ENCODE measurements at places on chromosomes 2 and 18.
A peak's percentile ranks its signal among the peaks of the same experiment; 100 is the strongest.

- DNase-seq: no peak
These were observed 603.6 kb downstream of the FBXO15 start for GRCh38 chr18:73544032-73544431.

GRCh38 chr2:28342081-28342967 lies 50.3 kb upstream of the FOSL2 start:
- DNase-seq: no peak

DNA sequence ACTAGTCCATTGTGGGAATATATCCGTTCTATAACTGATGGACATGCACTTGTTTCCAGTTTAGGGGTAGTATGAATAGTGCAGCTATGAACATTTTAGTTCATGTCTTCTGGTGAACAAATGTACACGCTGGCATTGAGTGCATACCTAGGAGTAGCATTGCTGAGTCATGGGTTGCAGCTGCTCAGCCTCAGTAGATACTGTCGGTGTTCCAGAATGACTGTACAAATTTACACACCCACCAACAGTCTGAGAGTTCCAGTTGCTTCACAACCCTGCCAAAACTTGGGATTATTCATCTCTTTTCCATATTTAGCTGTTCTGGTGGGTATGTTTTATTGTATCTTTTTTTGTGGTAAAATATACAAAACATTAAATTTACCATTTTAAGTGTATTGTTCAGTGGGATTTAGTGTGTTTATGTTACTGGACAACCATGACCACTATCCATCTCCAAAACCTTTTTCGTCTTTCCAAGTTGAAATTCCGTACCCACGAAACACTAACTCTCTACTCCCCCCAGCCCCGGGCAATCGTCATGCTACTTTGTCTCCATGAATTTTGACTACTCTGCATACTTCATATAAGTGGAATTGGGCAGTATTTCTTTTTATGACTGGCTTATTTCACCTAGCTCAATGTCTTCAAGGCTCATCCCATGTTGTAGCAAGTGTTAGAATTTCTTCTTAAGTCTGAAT lies 281.0 kb downstream of the PRKCE start:
- DNase-seq: no peak

- DNase-seq: no peak
These were observed 15.8 kb downstream of the PTPN18 start for GRCh38 chr2:130371723-130372054.

GRCh38 chr18:26097563-26097962 lies 7.2 kb upstream of the SS18 start:
- no peak for DNase-seq

DNA sequence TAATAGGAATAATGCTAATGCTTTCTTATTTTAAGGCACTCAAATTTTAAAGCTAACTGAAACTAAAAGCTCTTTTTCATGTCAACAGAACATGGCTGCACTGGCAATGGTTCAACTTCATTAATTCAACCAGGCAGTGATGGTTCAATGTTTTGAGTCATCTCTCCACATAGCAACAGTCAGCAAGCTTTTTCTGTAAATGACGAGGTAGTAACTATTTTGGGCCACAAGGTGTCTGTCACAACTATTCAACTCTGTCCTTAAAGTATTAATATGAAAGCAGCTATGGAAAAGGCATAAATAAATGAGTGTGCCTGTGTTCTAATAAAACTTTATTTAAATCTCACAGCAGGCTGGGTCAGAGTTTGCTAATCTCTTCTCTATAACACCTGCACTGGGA lies 1425.6 kb upstream of the PIK3C3 start:
- no peak for DNase-seq

GRCh38 chr2:128638341-128639119 lies 319.9 kb upstream of the HS6ST1 start:
- no peak for DNase-seq

GRCh38 chr2:3982160-3982559 lies 278.8 kb downstream of the DCDC2C start:
- DNase-seq: no peak

GRCh38 chr2:163800951-163801381 lies 65.2 kb upstream of the FIGN start:
- no peak for DNase-seq

GRCh38 chr2:20638646-20639430 lies 12.1 kb downstream of the HS1BP3 start:
- no peak for DNase-seq

GRCh38 chr2:212076456-212076855 lies 462.1 kb downstream of the ERBB4 start:
- DNase-seq: no peak

DNA sequence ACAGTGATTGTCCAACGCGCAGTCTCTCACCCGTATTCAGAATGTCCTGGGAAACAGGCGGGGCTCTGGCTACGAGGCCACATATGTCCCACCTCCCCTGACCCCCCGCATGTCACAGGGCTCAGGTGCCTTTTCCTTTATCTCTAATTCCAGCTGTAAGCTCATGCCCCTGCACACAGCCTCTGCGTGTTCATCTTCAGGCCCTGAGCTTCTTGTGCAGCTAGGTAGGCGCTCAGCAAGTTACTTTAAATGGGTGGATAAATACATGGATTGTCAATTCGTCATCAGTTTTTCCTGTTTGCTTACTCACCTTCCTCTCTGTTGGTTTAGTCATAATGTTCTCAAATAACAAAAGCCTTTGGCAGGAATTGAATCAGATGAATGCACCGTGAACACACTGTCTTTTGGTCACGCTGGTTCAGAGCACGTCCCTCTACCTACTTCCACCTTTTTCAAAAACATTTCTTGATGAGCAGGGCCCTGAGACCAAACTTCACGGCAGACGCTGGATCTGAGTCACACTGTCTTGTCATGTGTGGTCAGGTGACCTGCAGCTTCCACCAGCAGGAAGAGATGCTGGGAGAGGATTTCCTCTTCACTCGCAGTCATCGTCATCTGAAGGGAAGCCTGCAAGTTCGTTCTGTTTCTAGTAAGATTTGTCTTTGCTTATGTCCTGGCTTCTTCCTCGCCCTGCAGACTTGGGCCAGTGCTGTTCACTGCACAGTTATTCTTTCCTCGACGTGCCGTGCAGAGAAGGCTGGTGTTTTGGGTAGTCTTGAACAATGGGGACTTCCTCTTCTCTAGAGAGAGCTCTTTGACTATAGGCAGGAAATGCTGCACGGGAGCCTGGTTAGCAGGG lies 138.1 kb downstream of the PTGR3 start:
- peak; percentile 29 for DNase-seq

- no peak for DNase-seq
These were observed 2.4 kb upstream of the EVX2 start for GRCh38 chr2:176085861-176086771.

DNA sequence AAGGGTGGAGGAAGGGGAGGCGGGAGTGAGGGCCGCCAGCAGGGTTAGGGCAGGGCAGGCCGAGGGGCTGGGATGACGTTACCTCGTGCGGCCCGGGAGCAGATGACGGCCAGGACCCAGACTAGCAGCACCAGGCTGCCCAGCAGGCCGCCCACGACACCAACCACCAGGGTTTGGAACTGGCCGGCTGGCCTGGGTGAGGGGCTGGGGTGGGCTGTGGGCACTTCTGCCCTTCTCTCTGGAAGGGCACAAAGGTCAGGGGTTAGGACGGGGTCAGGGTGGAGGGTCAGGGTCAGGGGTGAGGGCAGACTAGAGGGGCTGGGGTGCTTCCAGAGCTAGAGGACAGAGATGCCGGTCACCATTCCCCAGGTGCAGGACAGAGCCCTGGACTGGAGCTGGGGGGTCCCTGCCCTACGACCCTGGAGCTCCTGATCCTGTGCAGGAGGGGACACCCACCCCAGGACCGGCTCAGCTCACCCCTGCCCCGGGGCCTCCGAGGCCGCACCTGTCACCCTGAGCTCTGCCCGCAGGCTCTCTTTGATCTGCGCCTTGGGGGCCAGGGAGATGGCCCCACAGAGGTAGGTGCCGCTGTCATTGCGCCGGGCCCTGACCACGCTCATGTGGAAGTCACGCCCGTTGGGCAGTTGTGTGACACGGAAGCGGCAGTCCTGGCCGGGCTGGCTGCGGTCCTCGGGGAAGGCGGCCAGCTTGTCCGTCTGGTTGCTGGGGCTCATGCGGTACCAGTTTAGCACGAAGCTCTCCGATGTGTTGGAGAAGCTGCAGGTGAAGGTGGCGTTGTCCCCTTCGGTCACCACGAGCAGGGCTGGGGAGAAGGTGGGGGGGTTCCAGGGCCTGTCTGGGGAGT lies 6.3 kb downstream of the PDCD1 start:
- no peak for DNase-seq
